ENCODE measurements at places on chromosomes 3 and 15.

DNA sequence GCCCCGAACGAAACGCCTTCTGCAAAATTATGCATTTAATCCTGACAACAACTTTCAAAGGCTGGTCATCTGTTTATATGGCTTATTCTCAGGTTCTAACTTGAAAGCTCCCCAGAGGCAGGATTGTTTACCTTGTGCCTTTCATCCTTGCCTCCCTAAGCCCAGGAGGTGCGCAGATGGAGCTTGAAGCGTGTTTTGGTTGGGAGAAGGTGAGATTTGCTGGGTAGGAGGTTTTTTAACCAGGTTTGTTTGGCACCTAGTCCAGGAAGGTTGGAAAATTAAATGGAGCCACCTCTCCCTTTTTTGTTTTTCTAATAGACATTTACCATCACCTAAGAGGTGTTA lies 675 bp downstream of the TSEN2 start:
- peak; percentile 16 for DNase-seq

GRCh38 chr3:51706788-51707731 lies at the start of gene GRM2:
Gene GRM2 (plus strand): TSS chr3:51707068. CDS start chr3:51708984, 1,916 bp downstream.
- peak; percentile 14 for DNase-seq

GRCh38 chr3:22121068-22121701 lies 370.2 kb upstream of the ZNF385D start:
- no peak for DNase-seq

GRCh38 chr15:65233696-65234095 lies 22.4 kb upstream of the CILP start:
- DNase-seq, result no peak

DNA sequence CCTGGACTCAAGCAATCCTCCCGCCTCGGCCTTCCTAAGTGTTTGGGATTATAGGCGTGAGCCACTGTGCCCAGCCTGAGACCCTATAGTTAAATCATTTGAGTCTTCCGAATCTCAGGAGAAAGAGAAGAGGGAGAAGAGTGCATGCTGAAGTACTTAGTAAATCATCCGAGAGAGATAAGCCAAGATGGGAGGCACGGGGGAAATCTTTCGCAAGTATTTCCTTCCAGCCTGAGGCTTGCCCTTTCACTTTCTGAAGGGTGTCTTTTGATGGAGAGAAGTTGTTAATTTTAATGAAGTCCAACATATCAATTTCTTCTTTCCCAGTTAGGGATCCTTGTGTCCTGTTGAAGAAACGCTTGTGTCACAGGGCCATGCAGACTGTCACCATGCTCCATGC lies 97.1 kb upstream of the SLC6A6 start:
- DNase-seq, result no peak

- no peak for DNase-seq
Measured at GRCh38 chr3:58529516-58530353, 7.3 kb downstream of the ACOX2 start.

DNA sequence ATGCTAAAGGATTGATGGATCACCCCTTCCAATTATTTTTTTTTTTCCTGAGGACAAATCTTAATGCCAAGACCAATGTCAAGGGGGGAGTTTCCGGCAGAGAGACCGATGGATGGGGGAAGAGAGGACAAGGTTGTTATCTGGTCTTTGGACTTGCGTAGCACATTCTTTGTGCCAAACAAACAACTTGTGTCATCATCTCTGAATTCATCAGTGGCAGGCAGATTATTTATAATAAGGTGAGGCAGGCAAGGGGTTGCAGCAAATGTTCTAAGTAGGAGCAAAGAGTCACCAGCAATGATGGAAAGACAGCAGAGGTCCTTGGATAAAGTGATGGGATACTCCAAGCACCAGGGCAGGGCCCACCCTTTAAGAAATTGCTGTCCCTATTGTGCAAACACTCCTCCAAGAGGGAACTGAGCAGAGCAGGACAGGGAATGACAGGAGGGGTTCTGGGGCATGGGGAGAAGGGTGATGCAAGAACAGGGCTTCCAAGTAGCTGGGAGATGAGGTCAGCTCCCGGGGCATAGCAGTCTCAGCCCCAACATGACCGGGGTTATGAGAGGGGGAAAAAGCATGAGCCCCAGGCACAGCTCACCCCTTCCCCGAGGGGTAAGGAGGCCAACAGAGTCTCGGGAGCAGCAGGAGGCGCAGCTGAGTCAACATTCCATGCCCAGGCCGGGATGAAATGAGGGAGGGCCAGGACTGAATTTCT lies 57.4 kb downstream of the ANXA2 start:
- DNase-seq, result no peak

- DNase-seq, result no peak
Measured at GRCh38 chr15:68868296-68868695, 47.6 kb upstream of the ANP32A start.

DNA sequence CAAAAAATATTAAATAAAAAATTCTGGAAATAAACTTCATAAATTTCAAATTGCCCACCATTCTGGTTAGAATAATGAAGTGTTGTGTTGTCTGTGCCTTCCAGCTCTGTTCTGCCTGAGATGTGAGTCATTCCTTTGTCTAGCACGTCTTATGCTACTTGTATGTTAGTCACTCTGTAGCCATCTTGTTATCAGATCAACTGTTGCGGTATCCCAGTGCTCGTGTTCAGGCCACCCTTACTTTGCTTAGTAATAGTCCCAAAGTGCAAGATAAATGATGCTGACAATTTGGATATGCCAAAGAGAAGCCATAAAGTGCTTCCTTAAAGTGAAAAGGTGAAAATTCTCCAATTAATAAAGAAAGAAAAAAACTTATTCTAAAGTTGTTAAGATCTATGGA lies 527.5 kb downstream of the NAALADL2 start:
- no peak for DNase-seq

GRCh38 chr3:193822492-193823212 lies 229.6 kb downstream of the OPA1 start:
- no peak for DNase-seq

DNA sequence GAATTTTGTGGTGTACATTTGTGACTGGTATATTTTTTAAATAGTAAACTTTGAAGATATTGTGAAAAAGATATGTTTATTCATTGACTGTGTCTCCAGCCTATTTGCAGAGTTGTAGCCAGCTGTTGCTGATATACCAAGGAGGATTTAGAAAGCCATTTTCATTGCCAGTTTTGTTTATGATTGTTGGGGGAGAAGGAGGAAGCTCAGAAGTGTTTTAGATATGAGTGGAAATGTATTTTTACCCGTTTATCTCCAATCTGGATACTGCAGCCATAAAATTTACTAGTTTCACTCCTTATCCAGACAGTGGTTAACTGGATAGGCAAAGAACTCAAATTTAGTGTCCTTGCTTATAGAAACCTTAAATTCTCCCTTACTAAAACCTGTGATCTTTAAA lies 18.8 kb downstream of the ATP11B start:
- DNase-seq, result no peak

- DNase-seq, result no peak
Measured at GRCh38 chr3:44419116-44419922, 58.2 kb downstream of the ZNF445 start.

DNA sequence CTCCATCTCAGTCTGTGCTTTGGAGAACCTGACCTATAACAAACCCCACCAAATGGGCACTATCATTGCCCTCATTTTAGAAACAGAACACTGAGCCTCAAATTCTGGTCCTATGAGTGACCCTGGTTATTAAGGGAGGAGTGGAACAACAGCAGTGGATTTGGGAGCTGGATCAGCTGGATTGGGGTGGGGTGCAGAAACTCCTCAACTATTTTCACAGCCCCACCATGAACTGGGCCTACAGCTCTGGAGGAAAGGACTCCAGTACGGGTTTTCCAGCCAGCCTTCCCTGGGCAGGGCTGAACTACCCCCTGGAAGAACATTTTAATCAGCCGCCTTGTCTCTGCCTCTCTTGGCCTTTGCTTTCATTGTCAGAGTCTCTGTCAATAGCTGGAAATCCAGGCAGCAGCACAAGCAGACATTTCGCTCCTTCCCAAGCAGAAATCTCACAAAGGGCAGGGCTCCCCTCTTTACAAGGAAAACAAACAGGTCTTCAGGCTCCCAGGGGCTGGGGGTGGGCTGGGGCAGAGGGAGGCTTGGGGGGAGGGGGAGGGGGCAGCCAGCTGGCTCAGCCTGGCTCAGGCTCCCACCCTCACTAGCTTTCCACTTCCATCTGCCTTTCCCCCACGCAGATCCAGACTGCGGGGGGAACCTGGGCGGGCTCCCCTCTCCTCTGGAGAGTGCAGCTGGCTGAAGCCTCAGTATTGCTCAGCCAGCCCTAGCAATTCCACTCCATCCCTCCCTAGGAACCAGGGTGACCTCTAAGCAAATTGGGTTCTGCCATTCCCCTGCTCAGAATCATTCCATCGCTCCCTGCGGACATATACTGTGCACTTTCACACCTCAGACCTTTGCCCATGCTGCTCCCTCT lies 13.7 kb upstream of the TLE3 start:
- DNase-seq, result peak; percentile 27

DNA sequence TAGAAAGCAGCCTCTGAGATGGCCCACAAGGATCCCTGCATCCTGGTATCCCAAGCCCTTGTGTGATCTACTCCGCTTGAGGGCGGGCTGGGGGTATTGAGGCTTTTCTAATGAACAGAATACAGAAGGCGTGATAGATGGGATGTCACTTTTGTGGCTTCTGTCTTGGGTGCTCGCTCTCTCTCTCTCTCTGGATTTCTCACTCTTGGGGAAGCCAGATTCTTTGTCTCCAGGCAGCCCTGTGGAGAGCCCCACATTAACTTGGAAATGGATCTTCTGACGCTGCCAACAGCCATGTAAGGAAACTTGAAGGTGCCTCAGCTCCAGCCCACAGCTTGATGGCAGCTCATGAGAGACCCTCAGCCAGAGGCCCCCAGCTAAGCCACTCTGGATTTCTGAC lies 26.9 kb upstream of the SEC62 start:
- no peak for DNase-seq

- DNase-seq, result peak; percentile 12
Measured at GRCh38 chr3:134282659-134283047, 32.0 kb upstream of the RYK start.

GRCh38 chr15:66772604-66773128 lies 70.6 kb downstream of the SMAD6 start:
- DNase-seq, result no peak

GRCh38 chr3:51729042-51729633 lies 22.3 kb downstream of the GRM2 start:
- no peak for DNase-seq

- no peak for DNase-seq
Measured at GRCh38 chr15:65839354-65839901, 29.9 kb upstream of the RAB11A start.

DNA sequence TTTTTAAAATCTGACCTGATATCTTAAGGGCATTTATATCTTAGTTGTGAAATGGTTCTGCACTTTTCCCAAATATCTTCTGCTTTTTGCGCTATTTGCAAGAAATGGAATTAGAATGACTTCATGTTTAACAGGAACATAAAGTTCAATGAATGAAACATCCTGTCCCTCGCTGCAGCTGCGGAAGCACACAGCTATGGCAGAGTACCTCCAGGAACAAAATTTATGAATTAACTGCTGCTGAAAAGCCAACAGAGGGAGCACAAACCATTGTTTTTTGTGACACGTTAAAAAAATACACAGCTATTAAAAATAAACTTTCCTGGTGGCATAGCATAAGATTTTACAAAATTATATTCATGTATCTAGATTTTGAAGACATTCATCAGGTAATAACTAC lies 404.4 kb upstream of the MDFIC2 start:
- no peak for DNase-seq

DNA sequence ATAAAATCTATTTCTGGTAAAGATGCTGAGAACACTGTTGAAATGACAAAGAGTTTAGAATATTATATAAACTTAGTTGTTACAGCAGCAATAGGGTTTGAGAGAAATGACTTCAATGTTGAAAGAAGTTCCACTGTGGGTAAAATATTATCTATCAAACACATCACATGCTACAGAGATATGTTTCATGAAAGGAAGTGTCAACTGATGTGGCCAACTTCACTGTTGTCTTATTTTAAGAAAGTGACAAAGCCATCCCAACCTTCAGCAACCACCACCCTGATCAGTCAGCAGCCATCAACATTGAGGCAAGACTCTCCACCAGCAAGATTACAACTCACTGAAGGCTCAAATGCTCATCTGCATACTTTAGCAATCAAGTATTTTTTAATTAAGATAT lies 20.2 kb downstream of the TMEM39A start:
- no peak for DNase-seq

DNA sequence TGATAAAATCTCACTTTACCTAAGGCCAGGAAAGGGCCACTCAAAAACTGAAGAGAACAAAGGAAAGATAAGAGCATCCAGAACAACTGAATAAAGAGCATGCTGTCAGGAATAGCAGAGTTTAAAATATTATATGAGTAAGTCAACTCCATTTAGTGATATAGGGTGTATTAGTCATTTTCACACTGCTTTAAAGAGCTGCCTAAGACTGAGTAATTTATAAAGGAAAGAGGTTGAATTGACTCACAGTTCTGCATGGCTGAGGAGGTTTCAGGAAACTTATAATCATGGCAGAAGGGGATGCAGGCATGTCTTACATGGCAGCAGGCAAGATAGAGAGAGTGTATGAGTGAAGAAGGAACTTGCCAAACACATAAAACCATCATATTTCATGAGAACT lies 778.0 kb upstream of the NECTIN3 start:
- no peak for DNase-seq

- no peak for DNase-seq
Measured at GRCh38 chr3:186342197-186342596, 19.8 kb downstream of the DGKG start.

DNA sequence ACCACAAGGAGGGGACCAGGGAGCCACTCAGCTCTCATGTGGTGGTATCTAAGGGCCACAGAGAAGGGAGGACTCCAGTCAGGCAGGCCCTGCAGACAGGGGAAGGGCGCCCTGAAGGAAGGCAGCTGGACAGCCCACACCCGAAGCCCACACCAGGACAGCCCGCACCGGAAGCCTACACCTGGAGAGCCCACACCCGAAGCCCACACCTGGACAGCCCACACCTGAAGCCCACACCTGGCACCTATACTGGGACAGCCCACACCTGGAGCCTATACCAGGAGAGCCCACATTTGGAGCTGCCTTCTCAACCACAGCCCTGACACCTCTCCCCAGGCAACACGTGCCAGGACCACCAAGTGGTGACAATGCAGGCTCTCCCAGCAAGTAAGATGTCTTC lies 11.7 kb downstream of the TPRA1 start:
- DNase-seq, result no peak

GRCh38 chr3:32148351-32148750 lies 41.9 kb downstream of the GPD1L start:
- no peak for DNase-seq

- DNase-seq, result no peak
Measured at GRCh38 chr3:71101626-71102025, 481.9 kb downstream of the FOXP1 start.

GRCh38 chr15:83992324-83993031 lies 243.1 kb upstream of the GOLGA6L4 start:
- DNase-seq, result no peak
